Chondrocyte (in vitro differentiated cells): ENCODE measurements at places on chromosomes 13 and 19. TPM values are rescaled to one million over a fixed set of nuclear protein-coding genes. Genes with fewer than 3 reads are reported as not detected.

CACNG6 gene
- total RNA-seq, result not detected in 3 replicates

C19orf38 gene
- total RNA-seq, result 0.30 to 0.34 TPM in 2 of 3 replicates, not detected in the other

ATP1A3 gene
- total RNA-seq, result 0.10 to 0.85 TPM (median 0.64 TPM) in 3 replicates

MYO1F gene
- 0.23 to 0.50 TPM in 2 of 3 replicates, not detected in the other for total RNA-seq

PDX1 gene
- total RNA-seq, result not detected in 3 replicates

CYP4F12 gene
- not detected in 3 replicates for total RNA-seq

SULT2A1 gene
- not detected in 3 replicates for total RNA-seq

SMIM24 gene
- total RNA-seq, result not detected in 3 replicates

REEP6 gene
- total RNA-seq, result 2.7 to 3.9 TPM (median 2.8 TPM) in 3 replicates

CALR3 gene
- total RNA-seq, result not detected in 3 replicates

FOSB gene
- 25.5 to 50.9 TPM (median 43.8 TPM) in 3 replicates for total RNA-seq

C19orf73 gene
- 1.1 to 1.7 TPM (median 1.6 TPM) in 3 replicates for total RNA-seq

PALM gene
- total RNA-seq, result 166 to 182 TPM (median 175 TPM) in 3 replicates

NLRP7 gene
- total RNA-seq, result not detected in 3 replicates

CPB2 gene
- not detected in 3 replicates for total RNA-seq

MARK4 gene
- total RNA-seq, result 36.5 to 54.7 TPM (median 46.3 TPM) in 3 replicates

SCEL gene
- total RNA-seq, result not detected in 3 replicates

LAIR1 gene
- not detected in 3 replicates for total RNA-seq

DMKN gene
- total RNA-seq, result 1.3 to 2.1 TPM in 2 of 3 replicates, not detected in the other

COX7A1 gene
- not detected in 3 replicates for total RNA-seq

ATP4B gene
- total RNA-seq, result not detected in 3 replicates

PLA2G4C gene
- total RNA-seq, result 1.9 to 5.6 TPM (median 4.0 TPM) in 3 replicates

ZNF208 gene
- total RNA-seq, result not detected in 3 replicates

FAM83E gene
- total RNA-seq, result 0.38 to 0.77 TPM (median 0.67 TPM) in 3 replicates

LILRA6 gene
- total RNA-seq, result not detected in 3 replicates

BRSK1 gene
- total RNA-seq, result 14.0 to 15.9 TPM (median 15.3 TPM) in 3 replicates

ZNF562 gene
- 9.3 to 14.4 TPM (median 10.7 TPM) in 3 replicates for total RNA-seq

ZNF491 gene
- total RNA-seq, result 3.6 to 7.1 TPM (median 4.2 TPM) in 3 replicates

KIR3DL2 gene
- not detected in 3 replicates for total RNA-seq

SPRY2 gene
- total RNA-seq, result 10.5 to 14.8 TPM (median 11.2 TPM) in 3 replicates

RFPL4AL1 gene
- total RNA-seq, result not detected in 3 replicates

ERICH6B gene
- total RNA-seq, result not detected in 3 replicates

COL5A3 gene
- 24.8 to 65.9 TPM (median 63.6 TPM) in 3 replicates for total RNA-seq

EID2B gene
- 1.7 to 2.7 TPM (median 2.4 TPM) in 3 replicates for total RNA-seq
